ENCODE measurements at places on chromosomes 4 and X.
A peak's percentile ranks its signal among the peaks of the same experiment; 100 is the strongest.

GRCh38 chrX:135086197-135086854 lies 34.0 kb downstream of the ETDB start:
- no peak for DNase-seq

GRCh38 chr4:89245459-89245858 lies 62.1 kb downstream of the GPRIN3 start:
- no peak for DNase-seq

GRCh38 chr4:85761803-85762528 lies 287.0 kb downstream of the ARHGAP24 start:
- no peak for DNase-seq

- DNase-seq: no peak
These were observed 13.1 kb upstream of the ACOT9 start for GRCh38 chrX:23756165-23756564.

DNA sequence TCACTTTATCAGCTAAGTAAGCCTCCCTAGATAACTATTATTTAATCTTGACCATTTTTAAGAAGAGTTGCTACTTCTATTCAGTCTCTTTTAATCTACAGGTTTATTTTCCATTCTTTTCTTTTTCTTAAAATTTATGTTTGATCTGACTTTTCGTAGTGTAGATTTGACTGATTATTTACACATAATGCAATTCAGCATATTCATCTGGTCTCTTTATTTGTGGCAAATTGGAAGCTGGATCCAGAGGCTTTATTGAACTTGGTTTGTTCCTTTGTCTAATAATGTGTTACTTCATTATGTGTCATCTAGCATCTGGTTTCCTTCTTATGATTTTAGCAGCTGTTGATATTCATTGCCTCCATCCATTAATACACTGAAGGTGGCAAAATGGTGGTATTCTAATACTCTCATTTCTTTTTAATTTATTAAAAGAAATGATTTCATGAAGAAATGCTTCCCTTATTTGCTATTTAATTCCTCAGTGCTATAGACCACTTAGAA lies 113.0 kb downstream of the FBXW7 start:
- DNase-seq: no peak

DNA sequence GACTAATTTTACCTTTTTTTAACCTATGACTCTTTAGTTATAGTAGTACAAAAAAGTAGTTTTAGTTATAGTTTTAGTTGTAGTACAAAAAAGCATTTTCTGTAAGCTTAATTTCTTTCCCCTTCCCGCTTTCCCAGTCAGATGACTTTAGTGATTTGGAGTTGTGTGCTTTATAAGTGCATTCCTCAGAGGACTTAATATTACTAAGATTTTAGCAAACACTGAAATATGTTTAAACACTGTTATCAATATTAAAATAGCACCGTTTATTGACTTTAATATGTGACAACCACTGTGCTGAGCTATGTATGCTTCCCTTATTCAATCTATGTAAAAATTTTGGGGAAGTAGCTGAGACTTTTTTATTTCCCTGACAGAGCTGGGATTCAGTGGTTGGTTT lies 22.8 kb downstream of the GUF1 start:
- no peak for DNase-seq

GRCh38 chrX:129193357-129193756 lies 329.9 kb downstream of the SMARCA1 start:
- DNase-seq: no peak

DNA sequence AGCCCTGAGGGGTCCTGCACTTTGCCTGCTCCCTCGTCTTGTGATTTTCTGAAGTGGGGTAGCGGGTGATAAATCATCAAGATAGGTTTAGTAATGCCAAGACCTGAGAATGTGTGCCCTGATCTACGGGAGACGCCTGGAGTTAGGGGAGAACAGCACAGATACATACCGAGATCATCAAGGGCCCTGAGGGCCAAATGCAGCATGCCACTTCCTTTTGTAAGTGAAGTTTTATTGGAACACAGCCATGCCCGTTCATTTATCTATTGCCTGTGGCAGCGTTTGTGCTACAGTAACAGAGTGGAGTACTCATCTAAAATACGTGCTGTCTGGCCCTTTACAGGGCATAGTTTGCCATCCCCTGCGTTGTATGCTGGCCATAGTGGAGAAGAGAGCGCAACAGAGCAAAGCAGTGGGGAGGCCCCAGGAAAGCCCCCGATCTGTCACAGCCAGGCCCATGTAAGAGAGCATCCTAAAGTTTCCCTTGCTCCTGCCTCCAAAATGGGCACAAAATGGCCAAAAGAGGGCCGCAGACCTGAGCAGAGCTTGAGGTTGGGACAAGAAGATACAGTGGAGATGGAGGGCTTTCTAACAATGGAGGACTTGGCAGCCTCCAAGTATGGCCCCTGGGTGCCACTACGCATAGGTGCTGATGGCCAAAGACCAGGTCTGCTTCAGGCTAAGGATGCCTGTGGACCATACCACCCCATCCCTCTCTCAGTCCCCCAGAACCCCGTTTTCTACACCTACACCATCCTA lies 167.0 kb downstream of the SMIM20 start:
- peak; percentile 39 for DNase-seq

- DNase-seq: no peak
These were observed 18.2 kb downstream of the UGT2B11 start for GRCh38 chr4:69196209-69196965.

- DNase-seq: no peak
These were observed 48.4 kb upstream of the SLC7A3 start for GRCh38 chrX:70979136-70979762.

DNA sequence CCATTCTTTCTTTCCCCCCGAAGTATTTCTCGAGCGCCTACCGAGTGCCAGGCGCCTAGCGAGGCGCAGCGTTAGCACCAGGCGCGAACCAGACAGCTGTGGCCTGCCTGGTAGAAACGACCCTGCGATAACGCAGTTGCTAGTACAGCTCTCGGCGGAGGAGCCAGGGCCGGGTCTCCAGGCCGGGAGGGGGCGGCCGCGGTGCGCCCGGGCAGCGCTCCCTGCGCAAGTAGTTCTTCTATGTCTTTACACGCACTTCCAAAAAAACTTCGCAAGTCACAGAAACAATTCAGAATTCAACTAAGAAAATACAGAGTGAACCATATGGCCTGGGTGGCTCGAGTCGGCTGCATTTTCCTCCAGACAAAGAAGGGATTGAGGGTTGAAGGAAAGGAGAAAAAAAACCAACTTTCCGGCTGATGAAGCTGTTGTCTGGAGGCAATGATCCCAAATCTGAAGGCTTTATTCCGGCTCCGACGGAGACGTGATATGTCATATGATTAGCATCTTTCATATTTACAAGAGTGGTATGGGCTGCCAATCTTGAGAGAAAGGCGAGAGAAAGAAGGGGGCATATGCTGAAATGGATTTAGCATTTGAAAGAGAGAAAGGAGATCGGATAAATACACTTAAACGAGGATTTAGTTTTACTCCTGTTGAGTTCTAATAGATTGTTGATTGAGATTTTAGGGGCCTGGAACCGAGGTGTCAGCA lies 7.2 kb upstream of the NEUROG2 start:
- no peak for DNase-seq

DNA sequence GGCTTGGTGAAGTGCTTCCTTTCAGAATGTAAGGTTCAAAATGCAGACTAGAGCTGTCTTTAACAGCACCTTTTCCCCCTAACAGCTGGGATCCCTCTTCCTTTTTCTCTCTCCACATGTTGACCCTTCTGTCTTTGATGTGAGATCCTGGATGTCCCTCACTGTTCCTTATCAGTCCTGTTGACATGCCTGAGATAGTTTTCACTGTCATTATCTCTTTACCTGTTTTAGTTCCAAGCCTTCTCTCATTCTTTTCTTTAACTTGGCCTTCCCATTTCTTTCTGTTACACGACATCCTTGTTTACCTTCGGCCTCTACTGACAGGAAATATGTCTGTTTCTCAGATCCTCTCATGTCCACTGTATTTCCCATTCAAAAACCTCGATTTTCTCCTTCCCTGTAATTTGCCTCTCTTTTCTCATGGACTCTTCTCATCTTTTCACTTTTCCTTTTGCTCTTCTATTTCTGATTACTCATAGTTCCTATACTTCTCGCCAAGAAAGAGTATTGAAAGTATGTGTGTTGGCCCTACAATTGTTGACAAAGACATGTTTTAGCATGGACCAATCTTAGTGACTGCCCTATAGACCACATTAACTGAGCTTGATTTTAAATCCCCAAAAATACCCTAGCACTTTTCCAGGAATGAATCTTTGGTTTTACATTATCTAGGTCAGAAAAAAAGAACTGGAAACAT lies 1.2 kb upstream of the SOWAHB start:
- no peak for DNase-seq

GRCh38 chr4:81465406-81466340 lies 6.0 kb downstream of the RASGEF1B start:
- DNase-seq: no peak

GRCh38 chr4:74197080-74197479 lies 39.2 kb downstream of the MTHFD2L start:
- DNase-seq: no peak

DNA sequence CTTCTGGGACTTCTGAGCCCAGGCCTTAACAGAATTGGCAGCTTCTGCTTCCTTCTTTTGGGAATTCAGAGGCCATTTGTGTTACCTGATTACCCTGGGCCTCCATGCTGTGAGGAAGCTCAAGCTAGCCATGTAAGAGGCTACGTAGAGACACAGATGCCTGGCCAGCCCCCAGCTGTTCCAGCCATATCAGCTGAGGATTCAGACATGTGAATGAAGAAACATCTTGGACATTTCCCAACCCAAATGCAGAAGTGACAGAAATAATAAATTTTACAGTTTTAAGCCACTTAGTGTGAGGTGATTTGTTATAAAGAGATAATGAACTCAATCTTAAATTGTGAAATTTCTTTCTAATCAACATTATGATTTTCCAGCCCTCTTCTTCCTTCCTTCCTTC lies 18.7 kb upstream of the ZNF827 start:
- no peak for DNase-seq

DNA sequence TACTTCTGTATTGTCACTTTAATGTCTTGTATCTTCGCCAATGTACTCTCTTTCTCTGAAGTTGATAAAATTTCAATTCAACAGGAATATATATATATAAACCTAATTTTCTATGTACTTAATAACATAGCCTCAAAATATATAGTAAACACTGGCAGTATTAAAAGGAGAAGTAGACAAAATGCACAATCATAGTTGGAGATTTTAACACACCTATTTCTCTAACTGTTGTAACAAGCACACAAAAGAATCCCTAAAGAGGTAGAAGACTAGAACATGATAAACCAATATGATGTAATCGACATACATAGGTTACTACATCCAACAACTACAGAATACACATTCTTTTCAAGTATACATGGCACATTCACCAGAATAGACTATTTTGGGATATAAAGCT lies 65.5 kb downstream of the ZNF81 start:
- no peak for DNase-seq

GRCh38 chr4:137946453-137947174 lies 295.5 kb downstream of the SLC7A11 start:
- DNase-seq: no peak

DNA sequence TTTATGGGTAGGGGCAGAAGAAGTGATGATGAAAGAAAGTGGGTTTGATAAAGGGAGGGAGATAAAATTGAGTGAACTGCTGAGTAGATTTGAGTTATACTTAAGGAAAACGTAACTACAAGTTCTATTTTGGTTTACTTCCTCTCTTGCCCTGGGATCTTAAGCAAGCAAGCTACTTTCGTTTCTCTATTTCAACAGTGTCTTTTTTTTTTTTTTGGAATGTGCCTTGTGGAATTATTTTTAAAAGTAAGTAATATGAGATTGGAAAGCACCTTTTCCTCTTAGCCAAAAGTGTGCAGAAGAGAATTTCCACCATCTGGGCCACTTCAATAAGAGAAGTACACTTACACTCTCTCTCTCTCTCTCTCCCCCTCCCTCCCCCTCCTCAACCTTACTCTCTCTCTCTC lies 16.0 kb upstream of the C4orf36 start:
- no peak for DNase-seq

- no peak for DNase-seq
These were observed 121.8 kb downstream of the PTTG2 start for GRCh38 chr4:38082021-38082420.

DNA sequence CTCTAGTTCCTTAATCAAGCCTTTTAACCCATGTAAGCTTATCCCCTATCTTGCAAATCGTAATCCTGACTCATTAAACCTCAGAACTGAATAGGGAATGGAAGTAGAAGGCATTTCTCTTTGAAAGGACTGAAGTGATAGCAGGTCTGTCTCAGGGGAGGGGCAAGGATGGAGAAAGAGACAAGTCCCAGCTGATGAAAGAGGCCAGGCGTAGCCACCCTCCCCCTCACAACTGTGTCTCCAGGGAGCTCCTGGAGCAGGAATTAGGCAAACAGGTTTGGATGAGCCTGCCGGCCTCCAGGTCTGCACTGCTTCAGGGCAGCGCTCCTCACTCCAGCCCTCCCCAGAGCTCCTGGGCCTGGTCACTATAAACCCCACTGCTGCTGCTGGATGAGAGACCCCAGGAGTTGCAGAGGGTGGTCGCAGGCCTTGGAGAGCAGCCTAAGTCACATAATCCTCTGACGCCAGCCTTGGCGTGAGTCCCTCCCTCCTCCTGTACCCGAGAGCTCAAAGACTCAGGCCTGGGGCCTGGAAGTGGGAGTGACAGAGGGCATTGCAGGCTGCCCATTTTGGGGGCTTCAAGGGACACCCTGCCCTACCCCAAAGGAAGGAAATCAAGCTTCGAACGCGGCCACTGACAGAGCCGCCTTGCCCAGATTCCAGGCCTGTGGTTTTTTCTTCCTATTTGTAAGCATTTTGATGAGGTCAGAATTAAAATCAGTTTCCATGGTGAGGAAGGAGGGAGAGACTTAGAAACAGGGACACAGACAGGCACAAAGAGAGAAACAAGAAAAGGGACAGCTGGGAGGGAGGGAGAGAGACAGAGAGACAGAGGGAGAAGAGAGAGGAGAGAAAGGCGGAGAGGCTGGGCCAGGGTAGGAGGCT lies 21.2 kb upstream of the MSX1 start:
- no peak for DNase-seq

- no peak for DNase-seq
These were observed 44.6 kb upstream of the FGFBP2 start for GRCh38 chr4:16007471-16008095.

- no peak for DNase-seq
These were observed 26.2 kb upstream of the SCRG1 start for GRCh38 chr4:173424899-173425805.

GRCh38 chrX:115251458-115252233 lies 17.8 kb upstream of the LRCH2 start:
- DNase-seq: no peak

GRCh38 chrX:26511589-26512363 lies 295.8 kb downstream of the MAGEB5 start:
- no peak for DNase-seq

- no peak for DNase-seq
These were observed 67.7 kb downstream of the RHOH start for GRCh38 chr4:40264497-40264896.

Measured in T1000 (cell line).